ENCODE measurements at places on chromosomes 6 and 20.

- DNase-seq = no peak
These were observed 7.9 kb upstream of the SDCBP2 start for GRCh38 chr20:1336699-1337367.

- DNase-seq = no peak
These were observed 42.1 kb downstream of the HLA-DPB1 start for GRCh38 chr6:33117811-33118277.

- DNase-seq = no peak
These were observed 37.6 kb downstream of the ZMYND8 start for GRCh38 chr20:47318586-47319516.

- no peak for DNase-seq
These were observed 126.4 kb downstream of the CEP57L1 start for GRCh38 chr6:109221543-109222195.

- no peak for DNase-seq
These were observed 34.3 kb downstream of the RPRD1B start for GRCh38 chr20:38067717-38068365.

- no peak for DNase-seq
These were observed 26.6 kb upstream of the SNAP91 start for GRCh38 chr6:83735461-83735860.

Data from OCI-LY7 (cell line).